NCI-H1092 treated with DMSO at 0.1 percent for 48 hours (cell line): ENCODE measurements at places on chromosomes 5 and 9.

- no peak for DNase-seq
Observed at GRCh38 chr5:115859378-115859777, 17.6 kb downstream of the AP3S1 start.

- no peak for DNase-seq
Observed at GRCh38 chr5:88722546-88723073, 160.4 kb downstream of the MEF2C start.

DNA sequence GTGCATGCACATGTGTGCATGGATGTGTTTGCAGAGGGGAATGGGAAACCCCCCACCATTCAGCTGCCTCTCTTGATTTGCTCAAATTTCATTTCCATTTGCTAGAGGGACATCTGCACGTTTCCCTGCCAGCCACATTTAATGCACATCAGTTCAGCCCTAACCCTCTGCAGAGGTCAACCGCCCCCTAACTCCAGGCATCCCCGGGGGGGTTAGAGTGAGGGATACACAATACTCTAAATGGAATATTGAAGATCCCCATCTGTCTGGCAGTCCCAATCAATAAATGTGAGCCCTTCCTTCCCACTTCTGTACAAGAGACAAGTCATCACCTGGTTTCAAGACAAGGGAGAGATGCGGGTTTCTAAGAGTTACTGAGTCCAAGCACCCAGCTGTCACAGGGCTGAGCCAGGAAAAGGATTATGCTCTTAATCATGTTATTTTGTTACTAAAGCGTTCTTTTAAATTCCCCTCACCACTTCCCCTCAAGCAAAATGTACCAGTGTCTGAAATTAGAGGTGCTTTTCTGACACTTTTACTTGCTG is 134.1 kb downstream of the SEMA6A start:
- peak; percentile 56 for DNase-seq

DNA sequence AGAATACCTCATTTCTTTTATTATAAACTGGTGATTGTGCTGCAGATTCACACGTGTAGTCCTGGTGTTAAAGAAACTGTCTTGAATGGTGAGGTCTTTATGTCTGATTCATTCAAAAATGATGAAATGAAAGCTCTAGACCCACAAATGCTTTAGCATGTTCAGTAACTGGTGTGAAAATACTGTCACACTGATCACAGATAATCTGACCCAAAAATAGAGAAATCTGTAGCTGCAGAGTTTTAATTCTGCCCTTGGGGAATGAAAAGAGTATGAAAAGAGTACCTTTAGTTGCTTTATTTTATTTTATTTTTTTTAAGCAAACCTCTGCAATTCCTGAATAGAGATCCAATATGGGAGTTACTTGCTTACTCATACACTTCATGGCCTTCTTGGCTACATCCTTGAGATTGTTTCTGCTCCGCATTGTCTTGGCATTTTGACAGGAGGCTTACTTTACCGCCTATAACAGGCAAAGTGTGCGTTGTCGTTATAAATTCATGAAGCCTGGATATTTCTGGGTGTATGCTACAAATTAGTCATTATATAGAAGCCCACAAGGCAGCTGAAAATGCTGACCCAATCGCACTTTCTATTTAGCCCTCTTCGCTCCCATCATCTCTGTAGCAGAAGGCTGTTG is 2.7 kb downstream of the RGMB start:
- DNase-seq = no peak

DNA sequence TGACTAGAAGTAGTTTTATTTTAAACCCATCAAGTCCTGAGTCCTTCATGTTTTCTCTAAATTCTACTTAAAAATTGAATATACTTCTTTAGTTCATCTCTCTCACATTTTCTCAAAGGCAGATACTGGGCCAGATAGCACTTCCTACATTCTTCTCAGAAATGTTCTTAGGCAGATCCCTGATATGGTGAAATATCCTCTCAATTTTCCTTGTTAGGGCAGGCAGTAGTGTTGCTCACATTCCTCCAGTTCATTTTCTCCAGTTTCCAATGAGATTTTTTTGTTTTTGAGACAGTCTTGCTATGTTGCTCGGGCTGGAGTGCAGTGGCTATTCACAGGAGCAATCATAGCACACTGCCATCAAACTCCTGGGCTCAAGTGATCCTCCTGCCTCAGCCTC is 5.7 kb downstream of the GCNT1 start:
- no peak for DNase-seq

GRCh38 chr5:55134053-55134722 is 25.8 kb upstream of the GPX8 start:
- no peak for DNase-seq

DNA sequence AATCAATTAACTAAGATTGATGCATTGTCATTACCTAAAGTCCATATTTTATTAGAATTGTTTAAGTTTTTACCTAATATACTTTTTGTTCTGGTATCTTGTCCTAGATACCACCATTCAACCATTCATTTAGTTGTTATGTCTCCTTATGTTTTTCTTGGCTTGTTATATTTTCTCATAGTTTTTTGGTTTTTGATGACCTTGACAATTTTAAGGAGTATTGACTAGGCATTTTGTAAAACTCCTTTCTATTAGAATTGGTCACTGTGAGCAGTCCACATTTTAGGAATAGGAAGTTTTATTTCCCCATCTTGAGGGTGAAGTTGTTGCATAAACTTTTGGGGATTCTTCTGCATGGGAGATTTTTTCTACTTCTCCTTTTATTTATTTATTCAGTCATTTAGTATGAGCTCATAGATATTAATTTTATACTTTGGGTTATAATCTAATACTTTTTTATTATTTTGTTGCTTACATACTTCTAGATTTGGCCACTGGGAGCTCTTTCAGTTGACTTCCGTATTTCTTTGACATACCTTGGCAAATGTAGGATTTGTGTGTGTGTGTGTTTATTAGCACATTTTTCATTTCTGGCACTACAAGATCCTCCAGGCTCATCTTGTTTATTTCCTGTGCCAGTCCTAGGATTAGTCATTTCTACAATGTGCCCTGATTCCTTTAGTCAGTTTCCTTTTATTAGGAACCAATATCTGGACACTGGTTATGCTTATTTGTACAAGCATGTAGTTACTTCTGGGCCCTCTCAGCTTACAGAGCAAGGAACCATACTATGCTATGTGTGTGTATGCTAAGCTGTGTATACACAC is 134.9 kb upstream of the CDKN2B start:
- no peak for DNase-seq

GRCh38 chr9:79300068-79300467 is 271.7 kb upstream of the TLE4 start:
- peak; percentile 90 for DNase-seq

GRCh38 chr5:61993295-61993927 is 312.6 kb upstream of the KIF2A start:
- DNase-seq = no peak

DNA sequence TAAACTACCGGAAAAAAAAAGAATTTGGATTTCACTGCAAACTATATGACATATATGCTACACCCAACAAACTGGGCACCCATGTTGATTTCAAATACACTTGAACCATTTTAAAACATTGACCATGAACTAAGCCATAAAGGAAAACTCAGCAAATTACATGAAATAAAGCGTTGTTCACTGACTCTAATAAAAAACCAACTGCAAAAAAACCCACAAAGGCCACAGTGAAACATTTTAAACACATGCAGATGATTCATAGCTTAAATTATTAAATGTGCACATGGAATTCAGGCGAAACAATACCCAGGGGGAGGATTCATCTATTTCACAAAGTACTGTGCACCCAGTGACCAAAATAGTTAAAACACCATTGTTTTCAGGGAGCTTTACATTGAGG is 33.3 kb downstream of the MTRR start:
- DNase-seq = no peak

- DNase-seq = no peak
Observed at GRCh38 chr5:178467568-178468195, 122.5 kb downstream of the COL23A1 start.
